RKO (cell line): ENCODE measurements at places on chromosomes 4 and X.

DNA sequence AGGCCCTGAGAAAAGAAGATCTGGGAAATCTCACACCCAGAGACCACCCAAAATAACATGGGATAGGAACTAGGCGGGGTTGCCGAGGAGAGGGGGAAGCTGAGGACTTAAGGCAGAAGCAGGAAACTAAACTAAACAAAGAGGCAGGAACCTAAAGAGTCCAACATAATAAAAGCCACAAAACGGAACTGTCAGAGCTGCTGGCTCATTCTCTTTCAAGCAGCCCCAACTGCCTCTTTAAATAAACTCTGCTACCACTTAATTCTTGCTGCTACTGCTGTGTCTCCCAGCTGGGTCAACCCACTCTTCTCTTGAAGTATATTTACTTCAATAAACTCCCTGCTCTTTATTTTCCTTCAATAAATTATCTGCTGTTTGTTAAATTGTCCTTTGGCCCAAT lies 44.5 kb downstream of the MAGEB16 start:
- no peak for DNase-seq

DNA sequence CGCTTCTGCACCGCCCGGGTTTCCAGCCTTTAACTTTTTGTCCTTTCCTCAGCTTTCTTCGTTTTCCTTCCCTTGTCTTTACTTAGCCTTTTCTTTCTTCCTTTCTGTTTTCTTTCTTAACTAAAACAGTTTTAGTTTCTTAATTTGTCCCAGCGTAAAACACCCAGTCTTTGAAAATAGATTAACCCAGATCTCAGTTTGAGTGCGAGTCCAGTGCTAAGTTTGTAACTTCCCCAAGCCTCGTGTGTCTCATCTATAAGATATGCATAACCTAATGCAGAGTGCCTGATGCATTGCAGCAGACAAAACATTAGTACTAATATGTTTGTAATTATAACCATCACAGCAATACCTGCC lies 460 bp upstream of the GEMIN8 start:
- DNase-seq, result peak; percentile 82

DNA sequence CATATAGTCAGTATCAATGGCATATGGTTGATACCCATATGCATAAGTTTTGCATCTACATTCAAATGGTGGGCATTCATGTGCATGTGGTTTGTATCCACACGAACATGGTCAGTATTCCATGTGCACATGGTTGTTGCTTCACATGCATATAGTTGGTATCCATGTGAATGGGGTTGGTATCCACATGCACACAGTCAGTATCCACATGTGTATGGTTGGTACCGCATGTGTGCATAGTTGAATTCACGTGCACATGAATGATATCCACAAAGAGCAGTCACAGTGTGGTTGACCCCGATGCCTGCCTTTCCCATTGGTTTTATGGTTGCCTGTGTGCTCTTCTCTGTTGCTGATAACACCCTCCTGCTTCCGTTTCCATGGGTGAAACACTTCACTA lies 427.9 kb downstream of the STIM2 start:
- DNase-seq, result no peak

- no peak for DNase-seq
Observed at GRCh38 chr4:104210420-104210819, 284.3 kb downstream of the CXXC4 start.

DNA sequence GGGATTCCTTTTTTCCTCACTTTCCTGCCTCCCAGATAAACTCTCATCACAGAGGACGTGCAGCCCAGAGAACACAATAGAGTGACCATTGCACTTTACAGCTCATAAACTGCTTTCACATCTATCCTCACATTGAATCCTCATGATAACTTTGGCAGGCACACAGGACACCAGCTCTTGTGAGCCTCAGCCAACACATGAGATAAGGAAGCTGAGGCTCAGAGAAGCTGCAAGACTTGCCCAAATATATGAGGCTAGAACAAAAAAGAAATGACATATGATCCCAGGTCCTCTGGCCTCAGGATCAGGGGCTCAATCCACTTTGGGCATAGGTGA lies 85.0 kb upstream of the CPEB2 start:
- no peak for DNase-seq

DNA sequence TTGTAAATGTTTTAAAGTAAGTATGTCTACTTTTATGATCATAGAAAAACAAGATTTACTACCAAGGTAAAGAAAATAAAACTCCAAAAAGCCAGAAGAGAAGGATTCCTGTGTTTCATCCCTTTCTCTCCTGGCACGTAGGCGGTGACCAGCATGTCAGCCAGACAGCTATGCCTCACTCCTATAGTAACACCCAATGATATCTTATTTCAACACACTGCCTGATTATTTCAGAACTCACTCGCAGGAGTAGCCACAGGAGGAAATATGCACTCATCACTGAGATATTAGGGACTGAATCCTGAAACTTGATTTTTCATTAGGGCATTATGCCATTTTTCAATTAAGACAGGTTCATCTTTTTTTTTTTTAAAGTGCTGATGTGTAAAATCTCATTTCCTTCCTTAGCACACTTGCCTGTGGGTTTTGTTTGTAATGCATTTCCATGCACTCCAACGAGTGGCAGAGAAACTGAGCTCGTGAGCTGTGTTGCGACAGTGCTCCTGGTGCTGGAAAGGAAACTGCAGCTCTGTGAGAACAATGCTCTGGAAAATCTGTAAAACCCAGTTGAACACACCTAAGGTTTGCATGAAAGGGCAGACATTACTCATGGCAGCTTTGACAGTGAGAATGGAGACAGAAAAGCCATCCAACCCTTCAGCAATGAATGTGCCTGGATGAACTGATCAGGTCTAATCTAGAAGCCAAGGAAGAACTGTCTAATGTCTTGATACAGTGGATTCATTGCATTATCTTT lies 18.2 kb downstream of the RAI2 start:
- DNase-seq, result no peak

GRCh38 chr4:27248829-27249228 lies 388.2 kb downstream of the STIM2 start:
- DNase-seq, result no peak

GRCh38 chr4:150950657-150951288 lies 64.3 kb downstream of the LRBA start:
- peak; percentile 20 for DNase-seq

DNA sequence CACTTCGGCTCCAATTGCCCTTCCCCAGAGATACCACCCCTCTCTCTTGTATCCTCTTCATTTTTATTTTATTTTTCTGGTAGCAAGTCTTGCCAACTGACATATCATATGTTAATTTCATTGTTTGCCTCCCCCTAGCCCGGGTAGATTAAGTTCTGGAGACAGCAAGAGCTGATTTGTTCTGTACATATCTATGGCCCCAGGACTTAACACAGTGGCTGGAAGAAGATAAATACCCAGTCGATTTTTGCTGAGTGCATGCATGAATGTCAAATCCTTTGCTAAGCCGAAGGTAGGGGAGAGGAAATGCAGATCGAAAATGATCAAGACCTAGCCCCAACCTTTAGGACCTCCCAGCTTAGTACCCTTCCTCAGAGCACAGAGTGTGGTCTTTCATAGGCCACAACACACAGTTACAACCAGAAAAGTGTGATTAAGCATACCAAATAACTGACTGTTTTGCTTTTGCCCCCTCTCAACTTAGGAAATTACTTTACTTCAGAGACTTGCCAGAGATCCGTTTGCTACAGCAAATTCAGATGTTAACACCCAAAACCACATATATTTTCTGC lies 58.7 kb upstream of the KLF3 start:
- no peak for DNase-seq

DNA sequence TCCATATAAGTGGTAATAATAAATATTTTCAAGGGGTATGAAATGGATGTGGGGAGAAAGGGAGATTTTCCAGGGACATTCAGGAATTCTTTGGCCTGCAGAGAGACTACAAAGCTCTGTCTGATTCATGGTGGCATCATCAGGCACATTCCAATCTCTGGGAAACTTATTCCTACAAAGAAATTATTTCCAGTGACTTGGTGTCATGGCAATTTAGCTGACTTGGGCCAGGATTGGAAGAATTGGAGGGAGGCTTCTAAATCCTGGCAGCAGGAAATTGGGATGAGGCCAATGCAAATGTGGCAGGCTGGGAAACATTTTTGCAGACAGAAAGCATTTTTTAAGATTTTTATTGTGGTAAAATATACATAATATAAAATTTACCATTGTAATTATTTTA lies 204.6 kb downstream of the RTL9 start:
- DNase-seq, result peak; percentile 22

DNA sequence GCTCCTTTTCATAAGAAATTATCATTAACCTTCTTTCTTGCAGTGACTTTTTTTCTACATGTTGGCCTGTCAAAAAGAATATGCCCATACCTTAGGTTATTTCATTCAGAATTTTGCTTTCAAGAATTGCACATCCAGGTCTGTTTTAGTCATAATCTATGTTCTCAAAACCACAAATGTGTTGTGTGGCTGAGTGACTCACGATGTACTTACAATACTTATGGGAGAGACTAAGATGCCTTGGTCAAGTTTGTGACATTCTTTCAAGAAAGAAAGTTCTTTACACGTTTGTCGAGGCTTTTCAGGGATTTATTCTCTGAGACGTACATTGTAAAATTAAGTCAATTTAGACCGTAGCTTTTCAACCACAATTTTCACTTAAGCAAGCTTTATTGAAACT lies 396.7 kb downstream of the FSTL5 start:
- DNase-seq, result peak; percentile 52

GRCh38 chrX:38560776-38561125 lies 591 bp upstream of the TSPAN7 start:
- DNase-seq, result no peak

DNA sequence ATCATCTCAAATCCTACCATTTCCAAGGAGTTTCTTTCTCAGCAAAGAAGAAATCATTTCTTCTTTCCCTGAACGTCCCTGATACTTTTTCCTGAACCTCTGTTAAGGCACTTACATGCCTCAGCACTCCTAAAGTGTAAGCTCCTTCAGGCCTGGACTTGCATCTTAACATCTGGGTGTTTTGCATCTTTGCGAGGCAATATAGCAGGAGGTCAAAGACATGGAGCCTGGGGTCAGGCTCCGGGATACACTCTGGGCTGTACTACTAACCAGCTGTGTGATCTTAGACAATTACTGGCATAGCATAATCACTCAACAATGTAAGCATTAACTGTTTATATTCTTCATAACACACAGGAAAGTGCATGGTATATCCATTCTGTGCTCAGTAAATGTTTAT lies 275.5 kb upstream of the BOD1L1 start:
- no peak for DNase-seq

DNA sequence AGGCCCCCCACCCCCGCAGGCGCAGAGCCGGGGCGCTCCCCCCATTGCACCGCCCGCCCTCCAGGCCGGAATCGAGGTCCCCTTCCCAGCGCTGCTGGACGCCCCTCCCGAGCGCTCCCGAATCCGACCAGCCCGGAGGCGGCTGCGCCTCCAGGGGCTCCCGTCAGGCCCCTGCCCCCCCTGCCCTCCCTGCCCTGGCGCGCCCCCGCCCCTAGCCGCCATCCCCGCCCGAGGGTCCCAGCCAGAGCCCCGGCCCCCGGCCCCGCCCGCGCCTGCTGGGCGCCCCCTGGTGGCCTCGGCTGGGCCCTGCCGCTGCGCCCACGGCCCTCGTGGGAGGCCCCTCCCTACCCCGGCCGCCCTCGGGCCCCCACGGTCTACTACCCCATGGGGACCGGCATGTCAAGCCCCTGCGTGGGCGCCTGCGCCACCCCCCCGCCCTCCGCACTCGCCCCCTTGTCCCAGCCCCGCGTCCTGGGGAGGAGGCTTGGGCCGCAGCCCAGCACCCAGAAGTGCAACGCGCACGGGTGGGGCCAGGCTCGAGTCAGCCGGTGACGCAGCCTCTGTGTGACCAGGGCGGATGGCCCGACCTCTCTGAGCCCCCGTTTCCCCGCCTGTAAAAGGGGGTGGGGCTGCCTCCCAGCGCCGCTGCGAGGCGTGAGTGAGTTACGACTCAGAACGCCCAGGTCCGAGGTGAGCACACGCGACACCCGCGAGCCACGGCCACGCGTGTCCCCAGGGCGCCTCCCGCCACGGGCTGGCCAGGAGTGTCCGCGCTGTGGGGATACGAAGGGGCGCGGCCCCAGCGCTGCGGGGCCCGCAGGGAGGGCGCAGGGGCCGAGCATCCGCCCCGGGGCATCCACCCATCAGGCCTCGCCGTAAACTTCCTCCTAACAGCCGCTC lies 104.9 kb downstream of the FAM53A start:
- peak; percentile 90 for DNase-seq

- DNase-seq, result peak; percentile 35
Observed at GRCh38 chr4:24910499-24910898, 2.3 kb downstream of the CCDC149 start.

DNA sequence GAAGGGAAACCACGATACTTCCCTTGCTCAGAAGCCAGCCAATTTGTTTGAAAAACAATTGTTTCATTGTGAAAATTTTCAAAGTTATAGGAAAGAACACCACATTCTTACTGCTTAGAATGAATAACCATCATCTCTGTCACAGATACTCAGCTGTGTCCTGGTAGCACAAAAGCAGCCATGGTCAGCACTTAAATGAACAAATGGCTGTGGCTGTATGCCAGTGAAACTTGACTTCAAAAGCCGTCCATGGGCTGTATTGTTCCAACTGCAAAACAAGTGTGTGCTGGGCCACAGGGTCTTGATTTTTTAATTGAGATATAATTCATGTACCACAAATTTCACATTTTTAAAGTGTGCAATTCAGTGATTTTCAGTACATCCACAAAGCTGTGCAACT lies 19.6 kb downstream of the NSDHL start:
- no peak for DNase-seq

GRCh38 chrX:64186974-64187761 lies 18.3 kb downstream of the AMER1 start:
- DNase-seq, result no peak

DNA sequence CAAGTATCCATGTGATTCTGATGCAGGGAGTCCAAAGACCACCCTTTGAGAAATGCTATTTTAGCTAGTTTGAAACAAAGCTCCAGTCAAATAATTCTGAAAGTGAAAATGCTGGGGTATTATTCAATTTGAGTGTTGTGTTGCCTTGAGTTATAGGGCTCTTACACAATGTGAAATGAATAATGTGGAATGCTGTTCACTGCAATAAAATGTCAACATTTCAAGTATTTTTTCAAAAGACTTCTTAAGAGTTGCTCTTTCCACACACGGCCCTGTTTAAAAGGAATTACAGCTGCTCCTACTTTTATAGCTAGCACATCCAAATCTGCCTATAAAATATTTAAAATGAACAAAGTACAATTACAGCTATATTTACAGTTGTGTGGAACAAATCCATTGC lies 27.5 kb upstream of the PLS3 start:
- no peak for DNase-seq

DNA sequence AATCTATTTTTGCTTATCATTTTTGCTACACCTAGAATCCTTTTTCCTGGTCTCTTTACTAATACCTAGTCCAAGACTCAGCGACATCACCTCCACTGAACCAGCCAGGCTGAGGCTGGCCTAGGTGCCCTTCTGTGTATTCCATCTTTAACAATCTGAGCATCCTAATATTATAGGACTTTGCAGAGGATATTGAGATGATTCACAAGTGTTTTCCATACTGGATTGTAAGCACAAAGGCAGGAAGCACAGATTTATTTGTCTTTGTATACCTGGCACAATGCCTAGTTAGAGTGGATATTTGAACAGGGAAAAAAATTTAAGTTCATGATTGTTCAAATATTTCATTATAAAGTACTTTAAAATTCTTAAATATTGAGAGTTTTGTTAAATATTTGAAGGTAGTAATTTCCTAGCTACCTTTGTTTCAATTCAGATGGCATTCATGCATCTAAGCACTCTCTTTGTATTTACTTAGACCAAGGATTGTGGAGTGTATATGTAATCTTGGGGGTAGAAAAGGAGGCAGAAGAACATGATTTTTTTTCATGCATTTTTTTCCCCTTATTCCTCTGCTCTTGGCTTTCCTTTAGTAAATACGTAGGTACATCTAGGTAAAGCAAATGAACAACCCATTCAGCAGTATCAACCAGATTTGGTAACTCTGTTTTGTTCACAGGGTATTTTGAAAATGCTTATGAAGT lies 18.4 kb downstream of the SMARCA5 start:
- DNase-seq, result no peak
